ENCODE measurements at places on chromosomes 7 and 10.

DNA sequence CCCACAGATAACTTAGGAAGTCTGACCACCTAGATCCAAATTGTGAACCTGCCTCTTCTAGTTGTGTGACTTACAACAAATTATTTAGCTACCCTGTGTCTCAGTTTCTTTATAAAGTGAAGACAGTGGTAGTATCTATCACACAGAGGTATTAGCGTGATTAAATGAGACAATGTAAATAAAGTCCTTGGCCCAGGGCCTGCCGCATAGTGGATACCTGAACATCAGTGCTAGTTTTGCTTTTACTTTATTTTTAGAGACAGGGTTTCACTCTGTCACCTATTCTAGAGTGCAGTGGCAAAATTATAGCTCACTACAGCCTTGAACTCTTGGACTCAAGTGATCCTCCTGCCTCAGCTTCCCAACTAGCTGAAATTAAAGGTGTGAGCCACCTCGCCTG, 177.1 kb downstream of the CDK14 start:
- DNase-seq: no peak

DNA sequence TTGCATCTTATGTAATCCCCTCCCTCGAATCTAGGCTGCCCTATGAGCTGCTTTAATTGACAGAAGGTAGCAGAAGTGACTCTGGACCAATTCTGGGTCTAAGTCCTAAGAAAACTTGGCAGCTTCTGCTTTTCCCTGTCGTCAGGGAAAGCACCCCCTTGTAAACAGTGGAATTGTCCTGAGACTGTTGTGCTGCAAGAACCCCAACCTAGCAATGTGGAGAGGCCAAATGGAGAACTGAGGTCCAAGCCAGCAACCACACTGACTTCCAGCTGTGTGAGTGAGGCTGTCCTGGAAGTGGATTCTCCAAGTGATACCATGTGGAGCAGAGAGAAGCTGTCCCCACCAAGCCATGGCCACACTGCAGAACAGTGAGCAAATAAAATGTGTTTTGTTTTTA, 75.5 kb downstream of the ARHGAP22 start:
- no peak for DNase-seq

GRCh38 chr7:135189221-135189662, 18.7 kb upstream of the CYREN start:
- DNase-seq: no peak

- no peak for DNase-seq
These were observed 26.5 kb upstream of the NRG3 start for GRCh38 chr10:81848514-81848913.

DNA sequence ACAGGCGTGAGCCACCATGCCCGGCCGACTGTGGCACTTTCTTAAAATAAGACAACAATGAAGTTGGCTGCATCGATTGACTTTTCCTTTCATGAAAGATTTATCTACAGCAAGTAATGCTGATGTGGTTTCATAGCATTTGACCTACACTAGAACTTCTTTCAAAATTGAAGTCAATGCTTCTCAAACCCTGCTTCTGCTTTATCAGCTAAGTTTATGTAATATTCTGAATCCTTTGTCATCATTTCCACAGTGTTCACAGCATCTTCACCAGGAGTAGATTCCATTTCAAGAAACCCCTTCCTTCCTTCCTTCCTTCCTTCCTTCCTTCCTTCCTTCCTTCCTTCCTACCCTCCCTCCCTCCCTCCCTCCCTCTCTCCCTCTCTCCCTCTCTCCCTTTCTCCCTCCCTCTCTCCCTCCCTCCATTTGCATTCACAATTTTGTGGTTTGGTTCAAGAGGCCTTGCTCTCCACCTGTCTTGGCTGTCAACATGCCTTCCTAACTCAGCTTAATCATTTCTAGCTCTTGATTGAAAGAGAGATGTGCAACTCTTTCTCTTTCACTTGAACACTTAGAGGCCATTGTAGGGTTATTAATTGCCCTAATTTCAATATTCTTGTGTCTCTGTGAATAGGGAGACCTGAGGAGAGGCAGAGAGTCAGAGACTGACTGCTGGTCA, 52.1 kb downstream of the HDAC9 start:
- no peak for DNase-seq

- no peak for DNase-seq
These were observed 393.4 kb downstream of the ACTR3B start for GRCh38 chr7:153152801-153153422.

DNA sequence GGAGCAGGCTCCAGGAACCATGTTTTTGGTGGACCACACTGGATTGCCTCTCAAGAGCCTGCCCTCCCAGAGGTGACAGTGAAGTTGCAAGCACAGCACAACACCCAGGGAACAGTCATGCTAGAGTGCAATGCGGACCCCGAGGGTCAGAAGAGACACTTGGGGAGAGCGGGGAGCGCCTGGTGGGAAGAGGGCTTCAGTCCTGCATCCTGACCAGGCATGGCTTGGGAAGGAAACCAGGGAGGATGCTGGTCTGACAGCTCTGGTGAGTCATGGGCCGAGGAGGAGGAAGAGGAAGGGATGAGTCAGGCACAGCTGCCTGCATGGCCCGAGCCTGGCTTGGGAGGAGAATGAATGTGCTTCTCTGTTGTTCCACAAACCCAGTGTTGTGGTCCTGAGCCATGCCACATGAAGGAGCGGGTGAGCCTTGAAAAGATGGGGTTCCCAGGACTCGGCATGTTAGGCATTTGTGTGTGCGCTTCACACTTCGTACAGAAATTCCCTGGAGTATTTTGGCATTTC, 29.5 kb upstream of the ANKRD2 start:
- peak; percentile 95 for DNase-seq

GRCh38 chr10:116815641-116816415, 33.5 kb upstream of the ENO4 start:
- DNase-seq: no peak

GRCh38 chr7:97145068-97145467, 27.6 kb downstream of the SDHAF3 start:
- DNase-seq: peak; percentile 31

GRCh38 chr10:46520941-46521340, 35.5 kb downstream of the GPRIN2 start:
- DNase-seq: no peak

DNA sequence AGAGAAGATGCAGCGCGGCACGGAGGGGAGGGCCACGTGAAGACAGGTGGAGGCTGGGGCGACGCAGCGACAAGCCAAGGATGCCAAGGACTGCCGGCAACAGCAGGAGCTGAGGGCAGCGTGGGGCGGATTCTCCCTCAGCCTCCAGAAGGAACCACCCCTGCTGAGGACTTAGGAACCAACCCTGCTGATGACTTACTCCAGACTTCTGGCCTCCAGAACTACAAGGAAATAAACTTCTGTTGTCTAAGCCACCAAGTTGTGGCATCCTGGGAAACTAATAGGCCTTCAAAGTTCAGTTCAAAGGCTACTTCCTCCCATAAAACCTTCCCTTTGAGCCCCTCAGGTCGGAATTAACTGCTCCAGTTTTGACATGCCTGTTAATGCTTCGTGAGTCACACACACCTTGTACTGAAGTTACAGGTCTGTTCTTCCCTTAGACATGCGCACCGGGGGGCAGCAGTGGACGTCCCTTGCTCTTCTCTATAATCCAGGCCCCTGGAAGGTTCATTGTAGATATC, 88.4 kb upstream of the RHEB start:
- DNase-seq: no peak

DNA sequence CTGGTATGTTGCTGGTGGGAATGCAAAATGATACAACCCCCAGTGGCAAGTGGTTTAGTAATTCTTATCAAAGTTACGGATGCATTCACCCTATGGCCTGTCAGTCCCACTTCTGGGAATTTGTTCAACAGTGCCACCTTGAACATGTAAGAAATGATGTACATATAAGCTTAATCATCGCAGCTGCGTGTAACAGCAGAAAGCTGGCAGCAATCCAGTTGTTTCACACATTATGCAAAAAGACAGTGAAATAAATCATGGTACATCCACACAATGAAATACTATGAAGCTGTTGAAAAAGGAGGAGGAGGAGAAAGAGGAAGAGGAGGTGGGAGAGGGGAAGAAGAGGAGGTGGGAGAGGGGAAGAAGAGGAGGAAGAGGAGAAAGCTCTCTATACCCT, 76.2 kb upstream of the MYL10 start:
- no peak for DNase-seq

GRCh38 chr7:3973264-3973663, 672.2 kb downstream of the SDK1 start:
- DNase-seq: no peak

GRCh38 chr7:43112459-43112940, at the start of gene HECW1:
Gene HECW1 (plus strand): TSS chr7:43112647. CDS start chr7:43243906, 131,259 bp downstream.
- peak; percentile 54 for DNase-seq

DNA sequence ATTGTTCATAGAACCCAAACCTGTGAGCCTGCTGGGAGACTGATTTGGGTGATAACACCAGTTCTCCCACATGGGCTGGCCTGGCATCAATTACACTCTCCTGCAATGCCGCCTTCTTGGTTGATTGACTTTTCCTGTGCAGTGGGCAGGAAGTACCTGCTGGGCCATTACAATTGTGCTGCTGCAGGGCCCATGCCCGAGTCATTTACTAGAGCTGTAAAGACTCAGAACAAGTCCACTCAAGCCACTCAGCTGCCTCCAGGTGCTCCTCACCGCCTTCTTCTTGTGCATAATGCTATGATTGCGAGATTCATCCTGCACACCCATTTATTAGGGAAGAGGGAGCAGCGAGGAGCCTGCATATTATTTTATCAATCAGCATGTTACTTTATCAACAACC, 264.0 kb downstream of the TCERG1L start:
- DNase-seq: no peak

DNA sequence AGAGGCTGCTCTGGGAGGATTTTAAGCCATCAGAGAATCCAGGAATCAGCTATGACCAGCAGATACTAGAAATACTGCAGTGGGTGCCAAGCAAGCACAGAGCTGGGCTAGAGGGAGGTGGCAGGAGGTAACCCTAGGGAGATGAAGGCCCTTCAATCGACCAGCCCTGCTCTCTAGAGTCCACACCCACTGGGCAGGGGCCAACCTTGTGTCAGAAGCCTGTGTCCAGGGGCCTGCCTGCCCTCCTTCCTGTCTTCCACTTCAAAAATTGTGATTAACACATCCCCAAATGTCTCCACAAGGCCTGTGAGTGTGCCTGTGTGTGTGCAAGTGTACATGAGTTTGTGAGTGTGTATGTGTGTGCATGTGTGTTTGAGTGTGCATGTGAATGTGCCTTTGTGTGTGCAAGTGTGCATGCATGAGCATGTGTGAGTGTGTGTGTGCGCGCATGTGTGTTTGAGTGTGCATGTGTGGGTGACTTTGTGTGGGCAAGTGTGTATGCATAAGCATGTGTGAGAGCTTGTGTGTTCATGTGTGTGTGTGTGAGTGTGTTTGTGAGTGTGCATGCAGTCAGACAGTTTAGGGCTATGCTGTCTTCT, 367.7 kb downstream of the SFMBT2 start:
- DNase-seq: no peak

GRCh38 chr10:19576576-19576975, 239.7 kb upstream of the PLXDC2 start:
- DNase-seq: no peak

DNA sequence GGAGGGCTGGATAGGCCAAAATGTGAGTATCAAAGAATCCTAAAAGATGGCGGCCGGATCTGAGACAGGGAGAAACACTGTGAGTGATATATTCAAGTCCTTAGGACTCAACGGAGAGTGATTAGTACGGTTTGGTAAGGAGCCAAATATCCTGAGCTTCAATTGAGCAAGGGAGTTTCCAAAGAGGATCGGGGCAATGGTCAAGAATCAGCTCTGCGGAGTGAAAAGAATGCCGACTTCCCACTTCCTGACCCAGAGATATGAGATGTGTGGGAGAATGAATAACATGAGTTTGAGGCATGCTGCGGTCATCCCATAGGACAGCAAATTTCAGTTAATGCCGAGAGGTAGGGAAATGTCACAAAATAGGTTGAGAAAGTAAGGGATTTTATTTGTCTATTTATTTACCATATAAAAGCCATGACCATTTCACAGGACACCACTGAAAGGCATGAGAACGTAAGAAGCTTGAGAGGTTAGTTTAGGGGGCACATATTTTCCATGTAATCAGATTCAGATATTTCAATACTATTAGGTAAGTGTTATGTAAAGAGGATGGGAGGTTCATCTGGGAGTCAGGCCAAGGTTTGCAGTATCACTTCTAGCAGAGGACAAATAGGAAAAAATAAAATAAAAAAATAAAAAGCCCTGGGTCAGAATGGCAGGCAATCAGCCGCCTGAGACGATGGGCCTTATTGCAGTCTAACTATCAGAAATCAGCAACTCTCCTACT, 165.6 kb downstream of the HGF start:
- DNase-seq: no peak

DNA sequence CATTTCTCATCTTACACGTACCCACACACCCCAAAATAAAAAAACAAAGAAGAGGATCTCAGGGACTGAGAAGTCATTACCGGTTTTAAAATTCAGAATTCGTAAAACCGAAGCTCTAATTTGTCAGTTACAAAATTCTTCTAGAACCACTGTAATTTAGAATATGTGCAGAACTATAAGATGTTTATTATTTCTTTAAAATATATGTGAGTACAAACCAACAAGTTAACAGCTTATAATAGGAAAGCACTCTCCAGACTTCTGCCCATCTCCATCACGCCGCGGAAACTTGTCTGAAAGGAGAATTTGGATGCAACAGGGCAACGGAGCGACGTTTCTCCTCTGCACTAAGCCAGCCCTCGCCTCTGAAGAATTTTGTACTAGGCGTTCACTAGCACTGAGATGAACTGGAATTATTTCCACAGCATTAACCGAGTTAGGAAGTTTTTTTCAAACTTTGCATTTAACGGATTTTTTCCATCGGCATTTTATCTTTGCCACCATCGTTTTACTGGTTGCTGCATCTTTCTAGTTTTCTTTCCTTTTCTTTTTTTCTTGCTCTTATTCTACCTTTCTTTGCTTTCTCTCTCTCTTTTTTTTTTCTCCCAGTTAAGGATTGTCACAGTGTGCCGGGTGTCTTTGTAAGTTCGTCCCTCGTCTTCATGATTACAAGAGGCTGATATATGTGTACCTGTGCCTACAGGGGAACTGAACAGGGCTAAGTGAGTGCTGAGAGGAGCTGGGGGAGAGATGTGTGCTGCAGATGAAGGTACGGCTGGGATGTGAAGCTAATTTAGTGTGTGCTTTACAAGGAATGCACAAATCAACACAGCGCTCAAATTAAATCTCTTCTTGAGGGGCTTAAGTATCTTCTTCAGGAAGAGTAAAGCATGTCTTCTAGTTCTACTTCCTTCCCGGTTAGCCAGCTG, 295.9 kb upstream of the NFE2L3 start:
- no peak for DNase-seq

DNA sequence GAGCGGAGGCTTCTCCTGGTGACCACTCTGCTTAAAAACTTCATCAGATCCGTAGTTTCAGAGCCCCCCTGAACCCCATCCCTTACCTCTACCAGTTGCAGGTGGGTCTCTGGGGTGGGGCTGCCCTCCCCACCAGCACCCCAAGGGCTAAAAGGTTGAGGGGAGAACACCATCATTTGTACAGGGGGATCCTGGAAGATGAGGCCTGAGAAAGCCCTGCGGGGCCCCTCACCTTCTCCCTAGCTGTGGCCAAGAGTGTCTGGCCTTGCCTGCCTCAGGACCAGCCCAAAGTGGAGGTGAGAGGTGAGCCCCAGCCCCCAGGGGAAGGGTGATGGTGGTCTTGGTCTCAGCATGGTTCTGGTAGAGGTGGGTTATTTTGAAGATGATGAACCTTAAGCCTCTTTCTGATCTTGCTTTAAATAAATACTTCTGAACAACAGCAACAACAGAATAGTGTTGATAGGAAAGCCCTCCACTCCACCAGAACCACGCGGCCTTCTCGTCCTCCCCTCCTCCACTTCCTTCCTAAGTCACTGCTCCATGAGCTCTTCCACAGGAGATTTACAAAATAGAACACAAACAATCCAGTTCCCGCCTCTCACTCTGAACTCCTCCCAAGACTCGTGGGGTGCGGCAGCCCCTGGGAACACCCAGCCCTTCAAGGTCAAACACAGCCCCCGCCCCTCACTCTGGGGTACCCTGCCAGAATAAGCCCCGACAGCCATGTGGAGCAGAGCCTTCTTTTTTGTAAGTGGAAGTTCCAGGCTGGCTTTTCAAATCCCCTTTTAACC, 169.1 kb downstream of the EGFR start:
- no peak for DNase-seq

Measured in Ammon's horn (tissue), 1 donor.